Stimulated activated CD4-positive, alpha-beta T cell treated with anti-CD3 and anti-CD28 coated beads, Interleukin-1b, Interleukin-23, amount 100 ng/mL, for 24 hours (primary cell): ENCODE measurements at places on chromosomes 12 and 14.

- no peak for DNase-seq
Measured at GRCh38 chr14:78519863-78520262, 349.7 kb downstream of the NRXN3 start.

DNA sequence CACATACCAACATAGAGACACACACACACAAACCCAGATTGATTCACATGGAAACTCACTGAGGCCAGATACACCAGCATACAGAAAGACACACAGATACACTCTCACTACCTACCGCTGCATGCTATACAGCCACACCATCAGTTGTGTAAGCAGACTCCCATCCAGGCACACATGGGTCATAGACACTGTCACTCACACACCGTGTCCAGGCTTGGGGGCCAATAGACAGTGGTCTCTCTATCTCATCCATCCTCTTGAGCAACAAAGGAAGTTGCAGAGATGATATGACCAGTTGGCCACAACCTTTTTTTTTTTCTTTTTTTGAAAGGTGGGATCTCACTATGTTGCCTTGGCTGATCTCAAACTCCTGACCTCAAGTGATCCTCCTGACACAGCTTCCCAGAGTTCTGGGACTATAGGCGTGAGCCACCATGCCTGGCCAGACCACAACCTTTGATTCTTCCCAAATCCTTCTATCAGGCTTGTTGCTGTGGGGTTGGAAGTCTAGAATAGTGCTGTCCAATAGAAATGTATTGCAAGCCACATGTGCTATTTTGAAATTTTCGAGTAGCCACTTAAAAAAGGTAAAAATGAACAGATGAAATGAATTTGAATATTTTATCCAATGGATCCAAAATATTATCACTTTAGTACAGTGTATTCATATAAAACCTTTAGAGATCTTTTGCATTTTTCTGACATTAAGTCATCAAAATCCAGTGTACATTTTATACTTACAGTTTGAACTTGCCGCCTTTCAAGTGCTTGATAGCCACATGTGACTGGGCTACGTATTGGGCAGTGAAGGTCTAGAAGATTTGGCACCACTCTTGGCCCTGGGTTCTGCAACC, 7.4 kb downstream of the LRP1-AS start:
- no peak for DNase-seq

- DNase-seq, result no peak
Measured at GRCh38 chr12:75660805-75661404, 149.5 kb upstream of the KRR1 start.

- DNase-seq, result no peak
Measured at GRCh38 chr12:65955452-65955851, 131.2 kb downstream of the HMGA2 start.

GRCh38 chr12:90013409-90013808, 304.8 kb upstream of the ATP2B1 start:
- DNase-seq, result no peak

DNA sequence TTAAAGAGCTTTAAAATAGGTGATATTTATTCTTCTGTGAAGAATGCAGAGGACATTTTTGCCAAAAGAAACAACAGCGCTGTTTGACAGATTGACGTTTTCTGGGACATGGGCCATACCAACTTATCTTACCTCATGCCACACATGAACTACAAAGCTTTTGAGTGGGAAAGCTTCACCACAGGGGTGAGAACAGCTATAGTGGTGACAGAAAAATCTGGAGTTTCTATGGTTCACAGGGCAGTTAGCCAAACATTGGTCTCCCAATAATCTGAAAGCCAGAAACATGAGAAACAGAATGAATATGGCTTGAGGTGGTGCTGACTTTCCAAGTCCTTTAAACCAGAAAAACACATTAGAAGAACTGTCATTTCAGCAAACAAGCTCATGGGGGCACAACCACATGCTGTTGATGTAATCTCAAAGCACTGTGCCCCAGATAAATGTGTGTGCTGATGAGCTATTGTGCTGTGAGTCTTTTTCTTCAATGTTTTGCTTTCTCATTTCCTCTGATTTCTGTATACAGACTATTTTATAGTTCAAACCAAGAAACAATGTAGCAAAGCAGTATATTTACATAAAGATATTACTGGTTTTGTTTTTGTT, 905.4 kb downstream of the SLC16A7 start:
- DNase-seq, result no peak

DNA sequence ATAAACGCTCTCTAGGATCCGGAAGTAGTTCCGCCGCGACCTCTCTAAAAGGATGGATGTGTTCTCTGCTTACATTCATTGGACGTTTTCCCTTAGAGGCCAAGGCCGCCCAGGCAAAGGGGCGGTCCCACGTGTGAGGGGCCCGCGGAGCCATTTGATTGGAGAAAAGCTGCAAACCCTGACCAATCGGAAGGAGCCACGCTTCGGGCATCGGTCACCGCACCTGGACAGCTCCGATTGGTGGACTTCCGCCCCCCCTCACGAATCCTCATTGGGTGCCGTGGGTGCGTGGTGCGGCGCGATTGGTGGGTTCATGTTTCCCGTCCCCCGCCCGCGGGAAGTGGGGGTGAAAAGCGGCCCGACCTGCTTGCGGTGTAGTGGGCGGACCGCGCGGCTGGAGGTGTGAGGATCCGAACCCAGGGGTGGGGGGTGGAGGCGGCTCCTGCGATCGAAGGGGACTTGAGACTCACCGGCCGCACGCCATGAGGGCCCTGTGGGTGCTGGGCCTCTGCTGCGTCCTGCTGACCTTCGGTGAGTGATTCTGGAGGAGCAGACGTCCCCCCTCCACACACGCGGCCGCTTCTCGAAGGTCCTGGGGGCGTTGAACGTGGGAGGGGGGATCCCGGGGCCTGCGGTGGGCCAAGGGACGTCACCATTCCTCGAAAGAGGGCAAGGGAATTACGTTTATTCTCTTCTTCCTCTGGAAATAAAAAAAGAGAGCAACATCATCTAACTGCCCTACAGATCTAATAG, at the start of gene HSP90B1:
Gene HSP90B1 (plus strand): TSS at position 377 of the 753 bp plus-strand sequence. CDS start 106 bp downstream, at position 483.
- peak; percentile 98 for DNase-seq

DNA sequence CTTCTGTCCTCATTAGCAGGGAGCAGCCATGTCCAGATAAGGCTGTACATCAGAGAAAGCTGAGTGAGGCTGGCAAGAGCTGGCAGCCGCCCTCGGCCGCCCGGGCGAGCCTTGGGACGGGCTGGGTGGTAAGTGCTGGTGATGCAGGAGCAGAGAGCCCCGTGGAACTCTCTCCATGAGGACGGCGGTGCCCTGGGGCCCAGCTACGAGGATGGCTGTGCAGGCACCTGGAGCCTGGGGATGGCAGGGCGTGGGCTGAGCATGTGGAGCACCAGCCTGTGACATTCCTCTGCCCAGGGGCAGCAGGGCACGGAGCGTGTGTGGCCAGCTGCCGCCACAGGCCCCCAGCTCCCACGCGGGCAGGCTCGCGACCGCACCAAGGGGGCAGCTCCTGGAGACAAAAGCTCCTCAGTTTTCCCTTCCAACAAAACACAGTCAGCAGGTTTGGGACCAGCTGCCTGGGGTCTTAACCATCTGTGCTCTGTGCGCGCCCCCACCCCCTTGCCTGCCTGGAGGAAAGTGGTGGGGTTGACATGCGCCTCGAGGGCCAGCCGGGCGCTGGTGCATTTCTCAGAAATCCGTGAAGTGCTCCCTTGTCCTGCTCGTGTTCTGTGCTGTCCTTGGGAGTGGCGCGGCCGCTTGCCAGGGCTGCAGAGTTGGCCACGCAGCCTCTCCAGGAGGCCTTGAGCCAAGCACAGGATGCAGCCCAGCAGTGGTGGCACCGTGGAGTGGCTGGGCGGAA, 21.4 kb downstream of the PACS2 start:
- DNase-seq, result no peak

- no peak for DNase-seq
Measured at GRCh38 chr12:53937596-53938325, 870 bp upstream of the HOXC13 start.

DNA sequence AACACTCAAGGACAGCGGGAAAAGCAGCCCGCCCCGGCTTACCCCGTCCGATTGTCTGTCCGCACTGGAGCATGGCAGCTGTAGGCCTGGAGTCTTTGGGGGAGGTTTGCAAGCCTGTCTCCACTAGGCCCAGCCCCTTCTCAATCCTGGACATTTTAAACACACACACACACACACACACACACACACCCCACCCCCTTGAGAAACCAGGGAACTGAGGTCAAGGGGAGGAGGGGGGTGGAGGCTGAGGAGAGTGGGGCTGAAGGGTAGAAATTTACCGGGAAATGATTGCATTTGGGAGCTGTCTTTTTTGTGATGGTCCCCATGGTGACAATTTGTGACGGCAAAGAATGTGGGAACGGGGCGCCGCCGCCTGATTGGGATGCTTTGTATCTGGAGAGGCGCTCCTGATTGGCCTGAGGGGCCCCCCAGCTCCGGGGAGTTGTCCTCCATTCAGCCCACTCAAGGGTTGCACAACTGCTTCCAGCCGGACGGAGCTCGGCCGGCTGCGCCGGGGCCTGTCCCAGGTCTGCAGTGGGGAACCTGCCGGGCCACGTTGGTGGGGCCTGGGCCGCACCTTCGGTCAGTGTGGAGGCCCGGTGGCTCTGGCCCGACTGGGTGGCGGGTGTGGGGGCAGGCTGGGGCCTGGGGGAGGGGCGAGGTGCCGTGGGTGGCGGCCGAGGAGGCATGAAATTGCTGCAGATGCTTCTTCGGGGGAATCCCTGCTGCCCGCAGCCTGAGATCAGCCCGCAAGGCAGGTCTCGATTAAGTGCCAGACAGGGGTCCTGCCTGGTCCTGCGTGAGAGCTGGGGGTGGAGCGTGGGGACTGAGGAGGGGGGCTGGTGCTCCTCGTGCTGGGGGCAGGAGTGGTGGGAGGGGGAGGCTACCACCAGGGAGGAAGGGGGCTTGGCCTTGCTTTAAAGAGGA, at the start of gene FAM181A:
Gene FAM181A (plus strand): TSS at position 472 of the 927 bp plus-strand sequence. CDS start 942 bp downstream, outside the sequence.
- no peak for DNase-seq

GRCh38 chr12:581746-582145, 81.5 kb downstream of the NINJ2 start:
- no peak for DNase-seq

GRCh38 chr14:62062645-62063044, 300.4 kb downstream of the SNAPC1 start:
- no peak for DNase-seq

GRCh38 chr12:45674181-45674977, 55.1 kb upstream of the ARID2 start:
- DNase-seq, result no peak

DNA sequence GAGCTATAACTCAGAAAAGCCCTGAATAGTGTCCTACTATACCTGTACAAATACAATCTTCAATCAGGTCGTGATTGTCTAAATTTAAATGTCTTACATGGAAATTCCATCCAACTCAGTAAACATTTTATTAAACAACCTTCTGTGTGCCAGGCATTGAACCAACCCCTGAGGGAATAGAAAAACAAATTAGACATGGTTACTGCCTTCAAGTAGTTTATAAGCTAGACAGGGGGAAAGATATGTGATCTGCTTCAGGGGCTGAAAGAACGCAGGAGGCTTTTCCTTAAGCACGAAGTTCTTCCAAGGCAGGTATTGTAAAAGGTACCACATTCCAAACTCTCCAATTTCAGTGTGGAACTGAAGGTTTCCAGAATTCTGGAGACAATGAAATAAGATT, 39.7 kb upstream of the STAB2 start:
- no peak for DNase-seq

- DNase-seq, result no peak
Measured at GRCh38 chr14:29684926-29685325, 242.7 kb downstream of the PRKD1 start.
